ENCODE measurements at places on chromosomes 1 and 21.

DNA sequence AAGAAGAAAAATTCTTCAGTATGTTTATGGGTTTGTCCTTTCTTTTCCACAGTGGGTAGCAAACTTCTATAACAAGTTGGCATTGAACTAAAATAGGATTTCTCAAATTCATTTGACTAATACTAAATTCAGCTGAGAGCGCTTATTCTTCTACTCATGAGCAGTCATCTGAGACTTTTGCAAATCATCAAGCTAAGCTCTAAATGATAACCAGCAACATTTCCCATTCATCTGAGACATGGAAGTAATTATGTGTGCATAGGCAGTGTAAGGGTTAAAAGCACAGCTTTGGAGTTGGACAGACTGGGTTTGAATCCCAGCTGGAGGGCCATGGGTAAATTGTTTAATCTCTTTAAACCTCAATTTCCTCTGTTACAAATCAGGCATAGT lies 18.3 kb upstream of the CNR2 start:
- DNase-seq, result no peak

GRCh38 chr21:42057851-42058437 lies 13.2 kb upstream of the UMODL1 start:
- no peak for DNase-seq

GRCh38 chr1:110734133-110734680 lies 59.5 kb upstream of the KCNA3 start:
- no peak for DNase-seq

DNA sequence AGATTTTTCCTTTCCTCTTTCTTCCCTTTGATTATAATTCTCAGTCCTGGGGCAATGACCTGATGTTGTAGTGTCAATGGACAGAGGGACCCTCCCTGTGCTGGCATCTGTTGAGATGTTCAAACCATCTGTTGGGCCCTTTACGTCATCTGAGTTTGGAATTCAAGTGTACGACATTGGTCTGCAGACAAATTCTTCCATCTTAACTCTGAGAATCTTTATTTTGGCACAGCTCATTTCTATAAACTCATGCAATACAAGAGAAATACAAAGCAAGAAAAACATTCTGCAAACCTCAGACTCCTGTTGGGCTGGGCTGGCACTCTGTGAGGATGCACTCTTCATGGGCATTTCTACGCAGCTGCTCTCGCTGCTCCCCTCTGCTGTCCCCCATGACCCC lies 54.2 kb downstream of the IFI44 start:
- no peak for DNase-seq

GRCh38 chr1:230277201-230278025 lies 148.7 kb downstream of the PGBD5 start:
- DNase-seq, result no peak

GRCh38 chr1:218346391-218347204 lies 1.5 kb downstream of the TGFB2 start:
- DNase-seq, result no peak

DNA sequence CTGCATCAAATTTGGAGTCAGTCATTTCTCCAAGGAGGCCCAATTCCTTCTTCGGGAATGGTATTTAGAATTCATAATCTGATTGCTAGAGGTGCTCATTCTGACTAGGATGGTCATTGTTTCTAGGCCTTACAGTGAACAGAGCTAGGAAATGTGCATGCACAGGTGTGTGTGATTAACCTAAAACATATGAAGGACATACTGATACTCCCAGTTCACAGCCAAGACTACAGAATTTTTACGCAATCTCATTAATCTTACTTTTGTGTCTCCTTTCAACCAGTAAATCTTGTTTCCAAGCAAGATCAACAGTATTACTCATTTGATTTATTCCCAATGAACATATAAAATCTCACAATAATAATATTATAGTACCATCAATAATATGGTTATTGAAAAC lies 47.1 kb downstream of the NFASC start:
- no peak for DNase-seq
